ENCODE measurements at places on chromosomes 2 and 18.

DNA sequence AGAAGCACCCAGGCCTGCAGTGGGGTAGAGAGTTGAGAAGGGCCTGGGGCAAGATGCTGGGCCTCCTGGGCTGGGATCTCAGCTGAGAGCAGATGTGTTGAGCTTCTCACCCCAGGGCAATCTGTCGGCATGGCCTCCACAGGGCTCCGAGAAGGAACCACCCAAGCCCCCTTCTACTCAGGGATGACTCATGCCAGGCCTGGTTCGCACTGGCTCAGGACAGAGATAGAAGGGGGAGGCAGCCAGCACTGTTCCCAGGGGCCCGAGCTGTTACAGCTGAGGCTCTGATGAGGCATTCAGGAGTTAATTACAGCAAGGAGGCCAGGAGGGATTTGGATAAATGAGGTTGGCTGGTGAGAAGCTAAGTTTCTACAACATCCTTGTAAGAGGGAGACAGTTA, 62.5 kb downstream of the CENPO start:
- no peak for DNase-seq

DNA sequence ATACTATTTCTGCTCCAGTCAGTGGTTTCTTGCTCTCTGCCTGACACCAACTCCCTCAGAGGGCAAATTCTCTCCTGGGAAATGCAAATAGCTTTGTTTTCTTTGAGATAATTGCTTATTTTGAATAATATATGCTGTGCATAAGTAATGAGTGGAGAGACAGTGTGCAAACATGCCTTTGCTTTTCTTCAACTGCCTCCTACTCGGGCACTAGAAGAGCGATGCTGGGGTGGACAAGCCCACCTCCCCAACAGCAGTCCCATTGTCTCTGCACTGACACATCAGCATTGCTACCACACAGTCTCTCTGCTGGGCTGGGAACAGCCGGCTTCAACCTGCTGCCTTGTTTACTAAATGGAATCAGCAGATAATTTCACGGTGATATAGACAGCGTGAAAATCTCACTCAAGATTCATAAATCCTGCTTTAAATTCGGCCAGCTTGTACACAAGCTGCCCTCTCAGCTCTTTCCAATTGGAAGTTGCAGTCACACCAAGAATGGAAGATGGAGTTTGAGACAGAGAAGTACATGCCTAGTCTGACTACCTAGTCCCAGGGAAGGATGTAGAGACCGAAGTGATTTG, 694.5 kb downstream of the TDRD15 start:
- peak; percentile 97 for DNase-seq

DNA sequence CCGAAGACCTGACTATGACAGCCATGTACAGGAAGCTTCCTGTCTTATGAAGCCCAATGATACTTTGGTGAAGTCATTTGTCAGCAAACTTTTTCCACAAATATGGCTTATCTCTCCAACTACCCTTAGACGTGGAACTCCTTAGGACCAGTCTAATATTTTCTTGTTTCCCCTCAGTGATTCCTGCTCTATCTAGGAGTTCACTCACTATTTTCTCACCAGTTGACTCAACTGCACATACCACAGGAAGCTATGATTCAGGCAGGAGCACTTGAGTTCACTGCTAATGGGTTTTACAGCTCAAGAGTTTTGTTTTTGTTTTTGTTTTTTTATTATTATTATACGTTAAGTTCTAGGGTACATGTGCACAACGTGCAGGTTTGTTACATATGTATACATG, 109.3 kb downstream of the ANTXR1 start:
- no peak for DNase-seq

DNA sequence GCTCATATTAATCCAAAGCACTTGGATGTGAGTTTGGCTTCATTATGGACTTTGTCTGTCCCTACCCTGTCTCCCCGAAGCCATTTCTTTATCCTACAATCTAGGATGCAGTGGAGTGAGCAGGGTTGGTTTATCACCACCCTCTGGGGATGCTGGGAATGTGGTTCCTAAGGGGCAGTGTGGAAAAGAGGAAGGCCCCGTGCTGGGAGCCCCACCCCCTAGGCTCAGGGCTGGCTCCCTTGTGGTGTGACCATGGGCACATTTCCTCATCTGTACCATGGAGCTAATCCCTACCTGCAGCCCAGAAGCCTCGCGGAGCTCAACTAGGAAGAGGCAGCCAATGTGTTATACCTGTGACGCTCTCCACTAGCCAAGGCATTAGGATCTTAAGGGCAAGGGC, 92.5 kb downstream of the TGOLN2 start:
- no peak for DNase-seq

DNA sequence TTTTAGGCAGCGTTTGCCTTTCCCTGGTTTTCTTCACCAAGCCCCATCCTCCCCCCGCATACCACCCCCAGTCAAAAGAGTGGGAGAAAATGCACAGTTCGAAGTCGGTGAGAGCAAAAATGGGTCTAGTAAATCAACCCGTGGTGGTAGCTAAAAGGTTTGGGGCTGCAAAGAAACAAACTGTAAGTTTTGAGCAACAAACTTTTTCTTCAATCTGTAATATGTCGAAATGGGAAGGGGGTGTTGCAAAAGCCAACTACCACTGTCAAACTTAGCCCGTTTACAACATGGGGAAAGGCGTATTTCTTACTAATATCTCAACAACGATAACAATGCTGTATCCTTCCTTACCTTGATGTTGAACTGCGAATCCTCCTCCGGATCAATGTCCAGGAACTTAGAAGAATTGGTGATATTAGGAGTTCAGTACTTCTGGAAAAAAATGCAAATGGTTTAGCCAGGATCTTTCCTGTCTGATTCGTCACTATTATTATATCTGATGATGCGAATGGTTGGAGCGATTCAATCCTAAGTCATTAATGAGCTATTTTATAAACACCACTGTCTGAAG, 2.4 kb upstream of the SATB2 start:
- peak; percentile 51 for DNase-seq

- no peak for DNase-seq
Measured at GRCh38 chr18:54713386-54713785, 114.9 kb upstream of the RAB27B start.

- no peak for DNase-seq
Measured at GRCh38 chr18:13505780-13506345, 220.5 kb downstream of the FAM210A start.

DNA sequence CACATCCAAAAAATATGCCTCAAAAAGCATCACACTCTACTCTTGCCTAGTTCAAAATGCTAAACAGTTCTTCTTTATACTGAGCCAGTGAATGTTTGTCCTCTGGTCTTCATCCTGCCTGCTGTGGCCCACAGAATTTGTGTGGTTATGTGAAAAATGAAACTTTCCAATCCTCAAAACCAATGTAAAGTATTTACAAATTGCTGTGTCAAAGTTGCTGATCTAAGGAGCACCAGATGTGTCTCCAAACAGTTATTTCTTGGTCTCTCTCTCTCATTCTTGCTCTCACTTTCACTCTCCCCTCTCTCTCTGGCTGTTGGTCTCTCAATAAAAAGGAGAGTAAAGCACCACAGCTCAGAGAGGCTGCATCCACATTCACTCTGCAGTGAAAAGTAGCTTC, 23.0 kb downstream of the EPHA4 start:
- no peak for DNase-seq

DNA sequence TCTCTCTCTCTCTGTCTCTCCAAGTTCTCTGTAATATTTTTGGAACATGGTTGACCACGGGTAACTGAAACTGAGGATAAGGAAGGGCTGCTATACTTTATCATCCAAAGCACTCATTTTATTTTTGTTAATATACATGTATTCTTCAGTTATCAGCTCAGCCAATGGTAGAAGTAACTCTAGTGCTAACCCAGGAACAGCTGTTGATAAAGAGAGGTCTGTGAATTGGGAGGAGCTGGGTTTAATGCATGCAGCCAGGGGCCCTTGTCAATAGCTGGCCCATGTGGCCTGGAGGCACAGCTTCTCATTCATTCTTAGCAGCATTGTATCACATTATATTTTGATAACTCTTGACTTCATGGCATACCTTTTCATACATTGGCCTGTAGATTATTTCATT, 401.6 kb downstream of the EPHA4 start:
- DNase-seq: no peak

DNA sequence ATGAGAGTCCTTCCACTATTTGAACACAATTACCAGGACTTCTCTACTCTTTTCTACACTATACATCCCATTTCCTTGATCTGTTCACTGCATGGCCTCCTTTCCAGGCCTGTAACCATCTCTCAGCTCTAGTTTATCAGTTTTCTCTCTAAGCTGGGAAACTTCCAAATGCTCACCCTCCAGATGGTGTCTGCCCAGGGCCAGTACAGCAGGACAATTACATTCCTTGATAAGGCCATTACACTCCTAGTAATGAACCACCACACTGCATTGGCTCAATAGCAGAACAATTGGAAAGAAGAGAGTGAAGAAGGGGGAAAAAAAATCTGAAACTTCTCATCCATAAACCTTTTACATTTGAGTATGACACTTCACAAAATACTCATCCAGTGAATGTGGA, 359.1 kb downstream of the ALK start:
- DNase-seq: no peak

DNA sequence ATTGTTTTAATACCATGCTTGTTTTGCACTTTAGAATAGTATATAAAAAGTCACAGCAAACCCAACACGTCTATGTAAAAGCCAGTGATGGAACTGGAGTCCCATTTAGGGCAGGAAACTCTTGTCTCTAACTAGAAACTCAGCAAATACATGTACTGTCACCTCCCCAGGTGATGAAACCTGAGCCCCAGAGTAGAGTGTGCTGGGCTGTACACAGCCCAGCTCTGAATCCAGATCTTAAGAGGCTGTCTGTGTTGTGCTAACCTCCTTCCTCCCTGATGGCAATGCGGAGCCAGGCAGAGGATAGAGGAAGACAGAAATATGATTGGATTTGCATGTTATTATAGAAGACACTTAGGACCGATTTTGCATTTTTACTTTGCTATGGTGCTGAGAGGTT, 317.5 kb upstream of the TRIB2 start:
- DNase-seq: peak; percentile 25

DNA sequence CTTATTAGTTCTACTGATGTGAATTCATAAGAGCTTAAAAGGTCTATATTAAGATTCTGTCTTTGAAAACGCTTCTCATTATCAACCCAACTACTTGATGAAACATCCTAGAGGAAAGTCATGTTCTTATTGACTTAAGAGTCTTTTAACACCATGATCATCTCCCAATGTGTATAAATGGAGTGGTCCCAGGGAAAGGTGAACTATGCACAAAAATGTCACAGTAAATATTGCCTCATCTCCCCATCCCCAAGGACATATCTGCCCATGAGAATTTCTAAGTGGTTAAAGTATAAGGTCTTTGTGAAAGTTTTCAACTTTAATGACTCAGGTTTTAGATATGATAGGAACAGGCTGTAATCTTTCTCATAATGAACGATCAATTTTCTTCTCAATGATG, 240.1 kb downstream of the IRS1 start:
- no peak for DNase-seq

DNA sequence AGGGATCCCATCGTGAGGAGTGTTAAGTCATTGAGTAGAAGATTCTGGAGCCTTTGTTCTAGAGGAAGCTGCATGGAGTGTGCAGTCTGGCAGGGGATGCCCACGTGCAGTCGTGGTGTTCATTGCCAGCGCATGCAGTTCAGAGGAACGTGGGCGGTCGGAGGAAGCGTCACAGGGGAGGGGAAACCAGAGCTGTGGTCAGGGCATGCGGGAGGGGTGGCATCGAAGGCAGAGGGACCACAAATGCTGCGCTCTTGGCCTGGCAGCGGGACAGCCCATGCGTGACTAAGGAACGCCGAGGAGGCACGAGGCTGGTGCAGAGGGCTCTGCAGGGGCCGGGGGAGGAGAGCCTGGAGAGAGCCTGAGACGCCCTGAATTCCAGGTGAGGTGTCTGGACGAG, 141.1 kb downstream of the KLHL29 start:
- DNase-seq: no peak

- peak; percentile 47 for DNase-seq
Measured at GRCh38 chr18:7116001-7116730, 1.4 kb downstream of the LAMA1 start.
